ENCODE measurements at places on chromosomes 2 and 18.

DNA sequence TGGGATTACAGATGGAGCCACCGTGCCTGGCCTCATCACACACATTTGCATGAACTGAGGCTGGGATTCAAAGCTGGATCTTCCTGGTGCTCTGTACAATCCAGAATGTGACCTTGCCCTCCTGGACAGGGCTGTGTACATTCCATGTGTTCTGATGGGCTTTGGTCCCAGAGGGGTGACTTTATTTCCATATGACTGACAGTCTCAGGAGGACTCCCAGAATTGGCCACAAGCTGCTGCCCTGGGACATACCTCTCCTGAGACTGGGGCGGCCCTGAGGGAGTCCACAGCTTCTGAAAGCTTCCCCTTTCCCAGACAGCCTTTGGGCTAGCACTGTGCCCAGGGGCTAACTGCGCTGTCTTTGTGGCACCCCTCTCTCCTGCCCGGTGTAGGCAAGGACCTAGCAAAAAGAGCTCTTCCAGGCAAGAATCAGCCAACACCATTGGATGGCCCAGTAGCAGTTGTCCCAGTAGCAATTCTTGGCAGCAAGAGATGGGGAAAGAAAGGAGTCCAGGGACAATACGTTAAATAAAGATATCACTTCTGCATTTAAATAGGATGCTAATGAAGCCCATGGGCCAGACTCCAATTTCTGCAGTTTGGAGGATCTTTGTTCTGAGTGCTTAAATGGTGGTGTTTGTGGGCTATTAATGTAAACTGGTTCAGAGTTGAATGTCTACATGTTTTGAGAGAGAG lies 26.4 kb upstream of the ZNF532 start:
- no peak for DNase-seq

- no peak for DNase-seq
Measured at GRCh38 chr2:99031481-99031880, 95.5 kb upstream of the CRACDL start.

DNA sequence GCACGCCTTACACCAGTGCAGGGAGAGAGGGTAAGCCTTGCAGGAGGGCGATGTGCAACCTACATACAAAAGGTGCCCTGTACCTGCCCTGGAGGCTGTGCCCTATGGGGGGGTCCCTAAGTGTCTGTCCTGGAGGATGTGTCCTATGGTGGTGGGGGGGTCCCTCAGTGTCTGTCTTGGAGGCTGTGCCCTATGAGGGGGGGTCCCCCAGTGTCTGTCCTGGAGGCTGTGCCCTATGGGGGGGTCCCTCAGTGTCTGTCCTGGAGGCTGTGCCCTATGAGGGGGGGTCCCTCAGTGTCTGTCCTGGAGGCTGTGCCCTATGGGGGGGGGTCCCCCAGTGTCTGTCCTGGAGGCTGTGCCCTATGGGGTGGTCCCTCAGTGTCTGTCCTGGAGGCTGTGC lies 216.6 kb downstream of the HDAC4 start:
- DNase-seq: no peak

GRCh38 chr2:33024758-33025157 lies 78.0 kb downstream of the LTBP1 start:
- DNase-seq: no peak

DNA sequence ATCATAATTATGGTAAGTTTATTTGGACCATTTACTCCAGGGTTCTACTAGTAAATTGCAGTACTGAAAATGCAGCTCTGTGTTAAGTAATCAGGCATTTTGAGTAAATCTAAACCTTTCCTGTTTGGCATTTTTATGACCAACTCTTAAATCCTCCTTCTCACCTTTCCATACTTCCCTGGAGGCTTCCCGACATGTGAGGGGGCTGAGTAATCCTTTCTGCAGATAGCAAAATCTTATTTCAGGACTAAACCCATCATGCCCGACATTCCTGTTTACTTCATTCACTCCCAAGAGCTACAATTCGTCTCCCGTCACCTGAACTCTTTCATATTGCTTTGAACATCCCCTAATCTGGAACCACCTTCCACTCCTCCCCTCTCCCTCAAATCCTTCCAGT lies 296.6 kb downstream of the IKZF2 start:
- DNase-seq: no peak

- no peak for DNase-seq
Measured at GRCh38 chr2:9847140-9847539, 3.9 kb downstream of the TAF1B start.

DNA sequence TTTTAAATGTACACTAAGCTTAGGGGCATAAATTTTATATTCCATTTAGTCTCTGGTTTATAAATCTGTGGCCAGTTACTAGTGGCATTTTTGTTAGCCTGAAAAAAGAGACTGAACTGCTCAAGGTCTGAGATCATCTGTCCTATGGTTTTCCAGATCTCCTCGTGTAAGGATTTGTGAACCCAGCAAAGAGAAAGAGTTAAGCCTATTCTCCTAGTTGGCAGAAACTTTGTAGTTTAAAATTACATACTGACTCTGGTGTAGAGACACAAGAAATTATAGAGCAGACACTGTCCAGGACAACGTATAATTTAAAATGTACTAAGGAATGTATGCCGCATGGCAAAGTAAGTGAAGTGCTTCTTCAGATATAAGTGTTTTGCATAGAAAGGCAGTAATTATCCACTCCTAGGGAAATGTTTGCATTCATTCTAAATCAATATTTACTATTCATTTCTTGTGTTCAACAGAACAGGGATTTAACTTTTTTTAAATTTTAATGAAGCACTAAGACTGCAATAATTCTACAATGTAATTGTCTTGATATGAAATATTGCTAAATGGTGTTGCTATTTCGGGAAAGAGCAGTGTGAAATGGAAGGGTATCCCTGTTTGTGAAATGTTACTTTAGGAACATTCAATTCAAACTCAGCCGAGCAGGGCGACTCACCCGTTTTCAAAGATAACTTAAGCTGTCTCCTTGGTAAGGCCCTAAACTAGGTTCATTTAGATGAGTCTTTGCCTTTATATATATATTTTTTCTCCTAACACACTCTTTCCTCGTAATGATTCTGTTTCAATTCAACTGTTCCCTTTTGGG lies 508.4 kb upstream of the ZEB2 start:
- no peak for DNase-seq

DNA sequence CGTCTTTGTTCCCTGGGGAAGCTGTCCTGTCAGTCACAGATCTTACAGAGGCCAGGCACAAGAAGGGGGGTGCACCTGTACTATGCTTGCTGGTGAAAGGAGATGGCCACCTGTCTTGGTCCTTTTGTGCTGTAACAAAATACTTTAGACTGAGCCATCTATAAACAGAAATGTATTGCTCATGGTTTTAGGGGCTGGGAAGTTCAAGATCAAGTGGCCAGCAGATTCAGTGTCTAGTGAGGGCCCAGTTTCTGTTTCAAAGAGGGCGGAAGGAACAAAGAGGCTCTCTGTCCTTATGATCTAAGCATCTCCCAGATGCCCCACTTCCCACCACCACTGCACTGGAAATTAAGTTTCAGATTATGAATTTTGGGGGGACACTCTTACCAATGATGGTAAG lies 35.5 kb upstream of the RPL37A start:
- no peak for DNase-seq

GRCh38 chr18:60096428-60096827 lies 196.6 kb downstream of the PMAIP1 start:
- no peak for DNase-seq

- DNase-seq: no peak
Measured at GRCh38 chr18:50855976-50856757, 22.8 kb upstream of the ME2 start.

- no peak for DNase-seq
Measured at GRCh38 chr2:22890132-22890531, 494.8 kb upstream of the KLHL29 start.

- no peak for DNase-seq
Measured at GRCh38 chr2:55159037-55159651, 72.9 kb downstream of the CLHC1 start.

- no peak for DNase-seq
Measured at GRCh38 chr18:49431165-49431962, 29.1 kb downstream of the DYM start.

GRCh38 chr18:62370366-62370765 lies 45.3 kb downstream of the TNFRSF11A start:
- DNase-seq: no peak

DNA sequence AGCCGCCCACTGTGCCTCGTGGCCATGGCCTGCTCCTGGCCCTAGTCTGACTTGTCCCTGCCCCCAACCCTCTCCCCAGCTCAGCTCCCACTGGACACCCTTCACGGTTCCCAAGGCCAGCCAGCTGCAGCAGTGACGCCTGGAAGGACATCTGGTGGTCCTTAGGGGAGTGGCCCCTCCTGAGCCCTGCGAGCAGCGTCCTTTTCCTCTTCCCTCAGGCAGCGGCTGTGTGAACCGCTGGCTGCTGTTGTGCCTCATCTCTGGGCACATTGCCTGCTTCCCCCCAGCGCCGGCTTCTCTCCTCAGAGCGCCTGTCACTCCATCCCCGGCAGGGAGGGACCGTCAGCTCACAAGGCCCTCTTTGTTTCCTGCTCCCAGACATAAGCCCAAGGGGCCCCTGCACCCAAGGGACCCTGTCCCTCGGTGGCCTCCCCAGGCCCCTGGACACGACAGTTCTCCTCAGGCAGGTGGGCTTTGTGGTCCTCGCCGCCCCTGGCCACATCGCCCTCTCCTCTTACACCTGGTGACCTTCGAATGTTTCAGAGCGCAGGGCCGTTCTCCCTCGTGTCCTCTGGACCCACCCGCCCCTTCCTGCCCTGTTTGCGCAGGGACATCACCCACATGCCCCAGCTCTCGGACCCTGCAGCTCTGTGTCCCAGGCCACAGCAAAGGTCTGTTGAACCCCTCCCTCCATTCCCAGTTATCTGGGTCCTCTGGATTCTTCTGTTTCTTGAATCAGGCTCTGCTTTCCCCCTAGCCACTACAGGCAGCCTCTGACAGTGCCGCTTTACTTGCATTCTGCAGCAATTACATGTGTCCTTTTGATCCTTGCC lies 35.8 kb downstream of the ANO7 start:
- DNase-seq: no peak

DNA sequence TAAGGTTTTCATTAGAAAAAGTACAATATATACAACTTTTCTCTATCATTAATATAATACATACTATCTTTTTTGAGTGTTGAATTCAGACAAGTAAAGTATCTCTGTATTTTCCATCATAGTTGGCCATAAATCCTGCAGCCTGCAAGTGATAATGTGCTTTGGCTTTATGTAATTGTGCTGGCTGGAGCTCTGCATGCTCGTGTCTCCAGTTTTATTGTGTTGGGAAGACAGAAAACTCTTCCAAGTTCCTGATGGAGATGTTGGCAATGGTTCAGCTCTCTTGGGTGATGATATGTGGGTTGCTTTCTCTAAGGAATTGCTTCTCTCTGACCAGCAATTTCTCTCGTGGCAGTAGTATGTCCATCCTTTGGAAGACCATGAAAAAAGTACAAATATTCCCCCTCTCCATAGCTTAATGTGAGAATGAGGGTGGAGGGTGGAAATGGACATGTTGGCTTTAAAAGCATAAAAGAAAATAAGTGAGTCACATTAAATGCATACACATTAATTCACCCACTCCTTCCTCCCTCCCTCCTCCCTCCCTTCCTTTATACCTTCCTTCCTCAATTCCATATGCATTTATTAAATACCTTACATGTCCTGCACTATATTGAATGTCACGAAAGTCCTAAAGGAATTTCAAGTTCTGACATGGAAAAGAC lies 344.2 kb downstream of the MTX2 start:
- DNase-seq: no peak

- DNase-seq: no peak
Measured at GRCh38 chr2:36528274-36528673, 69.7 kb downstream of the FEZ2 start.

- no peak for DNase-seq
Measured at GRCh38 chr2:24253303-24253919, 78.6 kb downstream of the FAM228A start.

DNA sequence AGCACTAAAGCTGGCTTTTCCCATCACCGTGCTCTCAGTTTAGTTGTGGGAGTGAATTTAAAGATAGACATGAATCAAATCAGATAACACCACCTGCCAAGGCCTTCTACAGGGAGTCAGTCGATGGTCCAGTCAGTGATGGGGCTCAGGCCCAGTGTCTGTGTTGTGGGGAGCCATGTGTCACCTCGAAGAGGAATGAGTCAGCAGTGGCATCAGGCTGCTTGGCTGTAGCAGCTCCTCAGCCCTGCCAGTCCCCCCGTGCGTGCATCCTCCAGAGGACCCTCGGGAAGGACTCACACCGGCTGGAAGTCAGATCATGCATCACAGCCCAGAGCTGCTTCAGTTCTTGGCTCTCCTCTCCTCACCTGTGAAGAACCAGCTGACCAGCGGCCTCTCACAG lies 420.4 kb upstream of the RAB6C start:
- no peak for DNase-seq

GRCh38 chr2:134035605-134036370 lies 218.1 kb upstream of the MGAT5 start:
- no peak for DNase-seq

- DNase-seq: peak; percentile 25
Measured at GRCh38 chr2:238061315-238062202, 758 bp downstream of the SCLY start.

DNA sequence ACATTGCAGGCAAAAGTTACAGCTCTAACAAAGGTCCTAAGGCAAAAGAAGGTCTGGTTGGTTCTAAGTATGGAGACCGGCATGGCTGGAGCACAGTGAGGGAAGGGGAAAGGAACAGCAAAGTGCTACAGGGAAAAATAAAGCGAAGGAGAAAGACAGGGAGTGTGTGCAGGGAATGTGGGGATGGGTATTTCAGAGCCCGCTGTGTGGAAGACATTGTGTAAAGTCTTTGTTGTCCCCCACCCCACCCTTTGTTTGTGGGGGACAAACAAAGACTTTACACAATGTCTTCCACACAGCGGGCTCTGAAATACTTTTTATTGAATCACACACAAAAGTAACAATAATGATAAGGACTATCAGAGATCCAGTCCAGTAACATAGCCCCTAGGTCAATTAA lies 28.9 kb upstream of the C2orf15 start:
- DNase-seq: no peak

- no peak for DNase-seq
Measured at GRCh38 chr2:47599171-47599570, 183.8 kb upstream of the MSH6 start.

DNA sequence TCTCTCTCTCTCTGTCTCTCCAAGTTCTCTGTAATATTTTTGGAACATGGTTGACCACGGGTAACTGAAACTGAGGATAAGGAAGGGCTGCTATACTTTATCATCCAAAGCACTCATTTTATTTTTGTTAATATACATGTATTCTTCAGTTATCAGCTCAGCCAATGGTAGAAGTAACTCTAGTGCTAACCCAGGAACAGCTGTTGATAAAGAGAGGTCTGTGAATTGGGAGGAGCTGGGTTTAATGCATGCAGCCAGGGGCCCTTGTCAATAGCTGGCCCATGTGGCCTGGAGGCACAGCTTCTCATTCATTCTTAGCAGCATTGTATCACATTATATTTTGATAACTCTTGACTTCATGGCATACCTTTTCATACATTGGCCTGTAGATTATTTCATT lies 401.6 kb downstream of the EPHA4 start:
- no peak for DNase-seq

DNA sequence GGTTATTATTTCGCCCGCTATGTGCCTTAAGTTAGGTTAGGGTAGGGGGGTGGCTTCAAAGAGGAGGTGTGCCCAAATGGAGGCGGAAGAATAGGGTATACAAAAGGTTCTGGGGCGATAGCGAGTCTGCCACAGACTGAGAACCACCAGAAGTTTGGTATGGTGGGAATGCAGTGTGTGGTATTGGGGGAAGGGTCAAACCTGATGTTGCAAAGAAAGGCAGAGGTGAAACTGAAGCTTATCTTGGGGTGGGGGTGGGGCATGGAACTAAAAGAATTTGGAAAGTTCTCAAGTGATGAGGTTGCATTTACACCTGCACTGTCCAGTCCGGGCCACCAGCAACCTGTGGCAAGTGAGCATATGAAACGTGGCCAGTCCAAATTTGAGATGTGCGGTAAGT lies 11.8 kb upstream of the CCBE1 start:
- DNase-seq: no peak

- DNase-seq: no peak
Measured at GRCh38 chr2:16485251-16485650, 180.4 kb downstream of the CYRIA start.
